Activated naive CD4-positive, alpha-beta T cell (primary cell): ENCODE measurements at places on chromosomes 1 and 21.

DNA sequence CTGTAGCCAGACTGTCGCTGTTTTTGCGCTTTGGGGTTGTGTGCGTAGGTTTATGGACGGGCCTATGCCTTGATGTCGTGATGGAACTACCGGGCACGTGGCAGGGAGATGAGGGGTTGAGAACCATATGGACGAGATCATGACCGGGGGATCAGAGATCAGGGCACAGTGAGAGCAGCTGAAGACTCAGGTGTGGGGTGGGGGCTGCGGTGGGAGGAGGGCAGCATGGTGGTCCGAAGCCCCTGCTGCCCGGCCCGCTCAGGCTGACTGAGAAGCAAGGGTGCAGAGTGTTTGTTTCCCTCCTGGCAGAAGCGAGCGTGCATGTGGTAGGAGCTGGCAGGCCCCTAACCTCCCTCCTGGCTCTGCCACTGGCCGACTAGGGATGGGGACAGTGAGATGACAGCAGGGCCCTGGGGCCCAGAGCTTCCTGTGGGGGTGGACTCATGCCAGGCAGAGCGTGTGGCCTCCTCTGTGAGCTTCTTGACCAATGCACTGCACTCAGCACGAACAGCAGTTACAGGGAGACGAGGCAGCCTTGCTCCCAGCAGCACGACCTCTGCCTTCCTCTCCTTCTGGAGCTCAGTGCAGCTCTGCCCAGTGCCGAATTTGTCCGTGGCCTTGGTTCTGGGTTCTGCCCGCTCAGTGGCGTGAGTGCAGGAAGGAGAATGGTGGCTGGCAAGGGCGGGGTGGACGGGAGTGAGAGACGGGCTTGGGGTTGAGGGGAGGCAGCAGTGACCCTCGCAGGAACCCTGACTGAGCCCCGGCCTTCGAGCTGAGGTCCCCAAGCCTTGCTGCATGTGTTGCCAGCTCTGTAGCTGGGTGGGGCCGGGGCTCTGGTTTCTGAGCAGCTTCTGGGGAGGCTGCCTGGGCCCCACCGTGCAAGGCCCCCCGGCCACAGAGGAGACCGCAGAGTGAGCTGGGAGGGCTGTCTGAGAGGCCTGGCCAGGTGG lies 22.2 kb upstream of the LRRC3 start:
- no peak for DNase-seq

- DNase-seq, result peak; percentile 10
These were observed at the start of gene TNFRSF8 for GRCh38 chr1:12063141-12064072. TSS of gene TNFRSF8 (plus strand) at chr1:12063303. CDS start at chr1:12063599, 296 bp downstream.

GRCh38 chr1:153505576-153505975 lies 30.2 kb downstream of the S100A6 start:
- DNase-seq, result no peak

DNA sequence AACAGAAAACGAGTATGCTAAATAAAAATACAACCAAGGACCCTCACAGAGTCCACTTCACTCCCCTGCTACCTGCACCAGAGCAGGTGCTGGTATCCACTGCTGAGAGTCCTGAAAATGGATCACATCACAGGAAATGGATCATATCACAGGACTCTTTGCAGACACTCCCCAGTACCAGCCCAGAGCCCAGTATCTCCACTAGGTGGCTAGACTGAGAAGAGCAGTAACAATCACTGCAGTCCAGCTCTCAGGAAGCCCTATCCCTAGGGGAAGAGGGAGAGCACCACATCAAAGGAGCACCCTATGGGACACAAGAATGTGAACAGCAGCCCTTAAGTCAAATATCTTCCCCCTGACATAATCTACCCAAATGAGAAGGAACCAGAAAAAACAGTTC lies 28.0 kb downstream of the AGBL4 start:
- no peak for DNase-seq

DNA sequence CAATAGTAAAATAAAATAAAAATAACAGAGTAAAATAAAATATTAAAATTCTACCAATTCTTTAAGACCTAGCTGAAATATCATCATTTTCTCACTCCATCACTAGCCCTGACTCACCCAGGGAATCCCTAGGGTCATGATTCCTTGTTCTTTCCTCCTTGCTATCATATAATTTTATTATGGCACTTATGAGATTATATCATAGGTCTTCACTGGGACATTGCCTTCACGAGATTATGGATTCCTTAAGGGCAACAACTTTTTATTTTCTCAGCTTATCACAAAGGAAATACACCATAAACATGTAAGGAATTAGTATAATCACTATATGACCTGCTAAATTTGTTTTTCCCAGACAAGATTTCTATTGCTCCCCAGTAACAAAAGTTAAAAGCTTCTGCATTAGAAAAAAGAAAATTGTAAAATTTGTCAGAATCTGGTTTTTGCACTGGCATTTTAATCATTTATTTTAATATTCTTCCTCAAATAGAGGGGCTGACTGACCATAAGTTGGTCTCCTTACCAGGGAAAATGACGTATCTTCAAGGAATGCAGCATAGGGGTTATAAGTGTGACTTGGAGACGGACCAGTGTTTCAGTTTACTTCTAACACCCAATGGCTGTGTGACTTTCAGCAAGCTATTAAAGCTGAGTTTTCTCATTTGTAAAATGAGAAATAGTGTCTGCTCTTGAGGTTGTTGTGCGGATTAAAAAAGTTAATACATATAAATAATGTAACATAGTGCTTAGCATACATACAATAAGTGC lies 8.8 kb upstream of the CLCA4 start:
- no peak for DNase-seq

GRCh38 chr1:164720440-164721227 lies 161.7 kb downstream of the PBX1 start:
- DNase-seq, result no peak

DNA sequence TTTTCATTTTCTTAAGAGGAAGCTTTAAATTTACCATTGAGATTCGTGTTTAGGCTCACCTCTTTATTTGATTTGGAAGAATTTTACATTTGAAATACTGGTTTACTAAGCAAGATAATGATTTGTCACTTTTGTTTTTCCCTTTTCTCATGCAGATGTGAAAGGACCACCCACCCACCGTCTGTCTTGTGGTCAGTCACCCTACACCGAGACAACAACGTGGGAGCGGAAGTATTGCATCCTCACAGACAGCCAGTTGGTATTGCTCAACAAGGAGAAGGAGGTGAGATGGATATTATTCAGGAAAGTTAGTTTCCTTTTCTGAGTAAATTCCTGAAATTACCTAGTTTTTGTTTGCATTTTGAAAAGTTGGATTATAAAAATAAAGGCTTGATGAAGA lies 189.5 kb downstream of the RASAL2 start:
- DNase-seq, result no peak

DNA sequence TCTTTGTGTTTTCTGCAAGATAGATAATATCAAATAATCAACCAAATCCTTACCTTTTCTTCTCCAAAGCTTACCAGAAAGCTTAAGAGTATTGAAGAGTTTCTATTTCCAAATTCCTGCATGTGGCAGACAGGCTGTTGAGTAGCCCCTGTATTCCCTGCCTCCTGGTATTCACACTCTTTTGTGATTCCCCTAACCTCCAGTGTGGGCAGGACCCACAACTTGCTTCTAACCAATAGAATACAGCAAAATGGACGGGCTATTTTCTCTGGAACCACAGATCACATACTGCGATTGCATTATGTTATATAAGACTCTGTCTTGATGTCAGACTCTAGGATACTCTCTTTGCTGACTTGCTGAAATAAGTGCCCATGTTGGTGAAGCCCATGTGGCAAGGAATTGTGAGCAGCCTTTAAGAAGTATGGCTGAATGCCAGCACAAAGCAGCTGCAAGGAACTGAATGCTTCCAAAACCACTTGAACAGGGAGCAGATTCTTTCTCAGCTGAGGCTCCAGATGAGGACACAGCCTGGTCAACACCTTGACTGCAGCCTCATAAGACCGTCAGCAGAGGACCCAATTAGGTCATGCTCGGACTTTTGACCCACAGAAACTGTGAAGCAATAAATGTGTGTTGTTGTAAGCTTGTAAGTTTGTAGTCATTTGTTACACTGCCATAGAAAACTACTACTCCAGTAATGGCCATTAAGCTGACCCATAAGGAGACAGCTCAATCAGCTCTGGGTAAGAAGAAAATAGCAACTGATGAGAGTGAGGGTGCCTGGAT lies 47.9 kb upstream of the PLXNA2 start:
- no peak for DNase-seq

DNA sequence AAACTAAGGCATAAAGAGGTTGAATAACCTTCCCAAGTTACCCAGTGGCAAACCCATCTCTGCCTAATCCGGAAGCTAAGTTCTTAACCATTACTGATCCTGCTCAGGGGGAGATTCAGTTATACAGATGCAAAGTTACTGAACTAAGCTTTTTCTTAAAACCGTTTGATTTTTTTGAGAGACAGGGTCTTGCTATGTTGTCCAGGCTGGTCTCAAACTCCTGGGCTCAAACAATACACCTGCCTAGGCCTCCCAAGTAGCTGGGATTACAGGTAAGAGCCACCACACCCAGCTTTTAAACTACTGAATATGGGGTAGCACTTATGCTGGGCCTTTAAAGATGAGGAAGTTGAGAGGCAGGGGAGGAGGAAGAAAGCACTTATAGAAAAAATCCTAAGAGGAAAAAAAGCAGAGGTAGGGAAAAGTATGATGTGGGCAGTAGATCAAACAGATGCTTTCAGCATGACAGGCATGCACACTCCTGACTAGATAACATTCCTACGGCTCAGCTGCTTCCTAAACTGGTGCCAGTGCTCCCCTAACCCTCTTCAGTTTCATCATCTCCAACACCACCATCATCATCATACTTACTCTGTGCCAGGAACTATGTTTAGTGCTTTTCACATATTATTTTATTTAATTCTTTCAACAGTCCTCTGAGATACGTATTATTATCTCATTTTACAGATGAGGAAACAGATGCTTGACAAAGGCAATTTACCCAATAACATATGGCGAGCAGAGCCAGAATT lies 5.8 kb downstream of the PAFAH2 start:
- DNase-seq, result no peak

DNA sequence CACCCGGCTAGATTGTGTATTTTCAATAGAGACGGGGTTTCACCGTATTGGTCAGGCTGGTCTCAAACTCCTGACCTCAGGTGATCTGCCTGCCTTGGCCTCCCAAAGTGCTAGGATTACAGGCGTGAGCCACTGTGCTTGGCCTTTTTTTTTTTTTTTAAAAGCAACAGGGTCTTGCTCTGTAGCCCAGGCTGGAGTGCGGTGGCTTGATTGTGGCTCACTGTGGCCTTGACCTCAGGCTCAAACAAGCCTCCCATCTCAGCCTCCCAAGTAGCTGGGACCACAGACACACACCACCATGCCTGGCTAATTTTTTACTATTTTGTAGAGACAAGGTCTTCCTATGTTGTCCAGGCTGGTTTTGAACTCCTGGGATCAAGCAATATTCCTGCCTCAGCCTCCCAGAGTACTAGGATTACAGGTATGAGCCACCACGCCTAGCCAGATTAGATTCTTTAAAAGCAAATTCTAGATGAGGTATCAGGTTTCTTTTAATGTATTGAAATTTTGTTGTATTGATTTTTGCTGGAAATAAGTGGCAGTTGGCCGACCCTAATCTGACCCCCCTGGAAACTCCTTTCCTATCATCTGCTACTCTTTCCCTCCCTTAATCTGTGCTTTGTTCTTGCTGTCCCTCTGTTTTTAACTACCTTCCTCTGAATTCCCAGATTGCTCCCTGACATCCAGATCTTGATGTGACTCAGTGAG lies 26.6 kb downstream of the ZFYVE9 start:
- DNase-seq, result no peak

- no peak for DNase-seq
These were observed 25.9 kb downstream of the ATG4C start for GRCh38 chr1:62809788-62810187.

GRCh38 chr1:170716835-170717429 lies 53.0 kb downstream of the PRRX1 start:
- DNase-seq, result no peak

- DNase-seq, result no peak
These were observed 10.7 kb downstream of the MR1 start for GRCh38 chr1:181044449-181044966.

GRCh38 chr1:203649551-203649998 lies 22.9 kb downstream of the ATP2B4 start:
- no peak for DNase-seq

DNA sequence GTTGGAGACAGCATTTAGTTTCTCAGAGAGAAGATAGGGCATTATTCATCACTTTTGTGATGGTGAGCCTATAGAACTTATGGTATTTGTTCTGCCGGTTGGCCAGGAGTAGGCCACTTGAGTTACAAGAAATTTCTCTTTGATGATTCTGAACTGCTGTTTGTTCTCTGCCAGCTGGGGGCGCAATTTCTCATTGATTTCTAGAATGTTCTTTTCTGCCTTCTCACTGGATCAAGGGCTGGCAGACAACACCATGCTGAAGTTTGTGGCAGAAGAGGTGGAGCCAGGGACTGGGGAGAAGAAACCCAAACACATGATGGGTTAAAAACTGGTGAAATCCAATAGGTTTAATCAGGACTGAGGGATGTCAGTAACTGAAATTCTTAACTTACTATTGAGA lies 360.6 kb downstream of the FAM72C start:
- no peak for DNase-seq

DNA sequence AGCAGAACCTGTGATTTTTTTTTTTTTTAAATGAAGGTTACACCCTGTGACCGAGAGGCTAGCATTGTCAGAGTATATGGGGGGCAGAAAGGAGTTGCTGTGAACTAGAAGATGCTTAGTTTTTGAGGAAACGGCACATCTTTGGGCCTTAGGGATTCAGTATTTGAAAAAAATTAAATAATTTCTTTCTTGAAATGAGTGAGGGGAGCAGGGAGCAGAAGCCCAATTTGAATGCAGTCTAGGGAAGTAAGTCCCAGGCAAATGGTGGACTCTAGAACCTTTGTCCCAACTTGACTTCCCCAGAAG lies 42.9 kb downstream of the PEX14 start:
- DNase-seq, result no peak

DNA sequence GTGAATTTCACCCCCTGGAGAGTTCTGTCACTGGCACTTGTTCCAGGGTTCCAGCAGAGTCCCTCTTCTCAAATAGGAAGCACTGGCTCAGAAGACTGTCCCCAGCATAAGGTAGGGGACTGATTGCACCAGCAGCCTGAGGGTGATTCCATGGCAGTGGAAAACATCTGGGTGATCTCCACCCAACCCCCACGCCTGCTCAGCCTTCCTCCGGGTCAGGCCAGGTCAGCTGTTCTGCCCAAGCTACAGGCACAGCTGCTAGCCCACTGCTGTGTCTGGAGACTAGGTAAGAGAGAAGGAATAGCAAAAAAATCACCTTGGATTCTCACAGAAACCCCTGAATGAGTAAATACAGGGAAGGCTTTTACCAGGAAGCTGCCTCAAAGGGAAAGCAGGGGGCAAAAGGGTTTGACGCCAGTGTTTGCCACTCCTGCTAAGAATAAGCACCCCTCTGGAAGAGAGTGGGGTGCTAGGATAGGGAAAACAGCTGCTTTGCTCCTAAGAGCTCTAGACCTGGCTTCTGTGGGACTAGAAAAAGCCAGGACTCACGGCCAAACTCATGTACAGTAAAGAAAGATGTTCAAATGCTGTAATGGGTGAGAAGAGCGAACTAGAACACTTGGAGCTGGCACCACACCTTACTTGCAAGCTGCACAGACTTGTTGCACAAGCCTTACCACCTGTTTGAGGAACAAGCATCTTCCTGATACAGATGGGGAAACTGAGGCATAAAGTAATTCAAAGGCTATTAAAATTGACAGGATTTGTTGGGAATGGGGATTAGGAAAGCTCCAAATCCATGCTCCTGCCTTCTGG lies 1.0 kb upstream of the DENND2D start:
- no peak for DNase-seq
